Smooth muscle cell of bladder (primary cell): ENCODE measurements at places on chromosomes 5 and 9. TPM values are rescaled to one million over a fixed set of nuclear protein-coding genes. Genes with fewer than 3 reads are reported as not detected.

The LYRM7 gene
- total RNA-seq = 4.5 and 4.6 TPM in 2 replicates

The SPINK4 gene
- total RNA-seq = 0.74 and 2.6 TPM in 2 replicates

The FLT4 gene
- total RNA-seq = under 0.01 and 0.37 TPM in 2 replicates

The GCNT4 gene
- total RNA-seq = 4.3 and 6.5 TPM in 2 replicates

The OBP2A gene
- not detected in 2 replicates for total RNA-seq

The C9 gene
- total RNA-seq = 0.18 TPM in 1 of 2 replicates, not detected in the other
